ENCODE measurements at places on chromosomes 11 and 22.

- no peak for DNase-seq
These were observed 32.9 kb downstream of the C11orf87 start for GRCh38 chr11:109454857-109455256.

- DNase-seq = no peak
These were observed 60.0 kb downstream of the GRK3 start for GRCh38 chr22:25624476-25624875.

DNA sequence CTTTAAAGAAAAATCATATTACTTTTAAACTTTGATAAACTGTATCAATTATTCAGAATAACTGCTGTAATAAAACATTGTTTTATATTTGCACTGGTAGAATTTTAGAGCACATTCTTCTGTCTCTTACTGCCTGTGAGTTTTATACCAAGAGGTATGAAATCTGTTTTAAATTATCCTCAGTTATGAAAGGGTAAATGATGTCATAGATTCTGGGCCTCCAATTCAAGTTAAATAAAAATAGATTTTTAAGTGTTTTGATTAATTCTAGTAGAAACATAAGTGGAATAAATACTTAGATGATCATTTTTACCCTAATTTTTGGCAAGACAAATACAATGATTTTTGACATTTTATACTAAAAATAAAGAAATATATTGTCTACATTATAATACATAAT, 93.0 kb downstream of the GUCY1A2 start:
- no peak for DNase-seq

DNA sequence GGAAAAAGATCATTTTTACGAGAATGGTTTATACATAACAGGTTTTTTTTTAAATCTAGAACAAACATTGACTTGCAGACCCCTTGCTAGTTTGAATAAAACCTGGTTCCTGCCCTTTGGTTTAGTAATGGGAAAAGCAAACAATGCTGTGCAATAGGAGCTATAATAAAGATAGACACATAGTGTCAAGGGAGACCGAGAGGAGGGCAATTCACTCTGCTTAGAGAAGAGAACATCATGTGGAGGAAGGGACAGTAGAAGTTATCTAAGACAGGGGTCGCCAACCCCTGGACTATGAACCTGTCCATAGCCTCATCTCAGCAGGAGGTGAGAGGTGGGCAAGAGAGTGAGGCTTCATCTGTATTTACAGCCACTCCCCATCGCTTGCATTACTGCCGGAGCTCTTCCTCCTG, 7.0 kb upstream of the RDX start:
- no peak for DNase-seq

GRCh38 chr11:61079416-61080150, 22.7 kb upstream of the CD5 start:
- no peak for DNase-seq

DNA sequence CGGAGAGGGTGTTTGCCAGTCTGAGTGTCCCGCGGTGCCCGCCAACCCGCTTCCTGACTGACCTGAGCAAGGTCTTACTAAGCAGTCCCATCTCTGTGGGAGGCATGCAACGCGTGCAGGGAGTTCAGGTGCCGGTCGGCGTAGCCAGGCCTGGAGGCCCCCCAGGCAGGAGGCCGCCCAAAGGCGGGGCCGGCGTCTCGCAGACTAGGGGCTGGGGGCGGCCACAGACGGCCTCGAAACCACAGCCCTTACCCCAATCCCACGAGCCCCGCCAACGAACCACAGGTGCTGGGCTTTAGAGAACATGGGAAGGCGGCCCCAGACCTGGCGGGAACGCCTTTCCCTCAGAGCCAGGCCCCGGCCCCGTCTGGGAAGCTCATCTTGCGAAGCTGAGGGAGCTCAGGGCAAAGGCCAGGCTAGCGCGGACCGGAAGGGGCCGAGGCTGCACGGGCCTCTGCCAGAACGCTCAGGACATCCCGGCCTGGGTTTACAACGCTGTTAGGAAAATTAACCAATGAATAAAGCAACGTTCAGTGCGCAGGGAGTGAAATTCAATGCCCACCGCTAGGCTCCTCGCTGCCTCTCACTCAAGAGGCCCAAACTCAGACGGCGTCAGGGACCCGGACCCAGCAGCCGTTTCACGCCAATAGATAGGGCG, 2.1 kb upstream of the MTFP1 start:
- no peak for DNase-seq

DNA sequence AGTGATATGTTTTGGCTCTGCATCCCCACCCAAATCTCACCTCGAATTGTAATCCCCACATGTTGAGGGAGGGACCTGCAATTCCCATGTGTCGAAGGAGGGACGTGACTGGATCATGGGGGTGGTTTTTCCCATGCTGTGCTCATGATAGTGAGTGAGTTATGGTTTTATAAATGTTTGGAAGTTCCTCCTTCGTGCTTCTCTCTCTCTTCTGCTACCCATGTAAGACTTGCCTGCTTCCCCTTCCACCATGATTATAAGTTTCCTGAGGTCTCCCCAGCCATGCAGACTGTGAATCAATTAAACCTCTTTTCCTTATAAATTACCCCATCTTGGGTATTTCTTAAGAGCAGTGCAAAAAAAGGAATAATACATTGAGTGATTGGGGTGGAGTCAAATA, 7.3 kb upstream of the CEP295 start:
- no peak for DNase-seq

DNA sequence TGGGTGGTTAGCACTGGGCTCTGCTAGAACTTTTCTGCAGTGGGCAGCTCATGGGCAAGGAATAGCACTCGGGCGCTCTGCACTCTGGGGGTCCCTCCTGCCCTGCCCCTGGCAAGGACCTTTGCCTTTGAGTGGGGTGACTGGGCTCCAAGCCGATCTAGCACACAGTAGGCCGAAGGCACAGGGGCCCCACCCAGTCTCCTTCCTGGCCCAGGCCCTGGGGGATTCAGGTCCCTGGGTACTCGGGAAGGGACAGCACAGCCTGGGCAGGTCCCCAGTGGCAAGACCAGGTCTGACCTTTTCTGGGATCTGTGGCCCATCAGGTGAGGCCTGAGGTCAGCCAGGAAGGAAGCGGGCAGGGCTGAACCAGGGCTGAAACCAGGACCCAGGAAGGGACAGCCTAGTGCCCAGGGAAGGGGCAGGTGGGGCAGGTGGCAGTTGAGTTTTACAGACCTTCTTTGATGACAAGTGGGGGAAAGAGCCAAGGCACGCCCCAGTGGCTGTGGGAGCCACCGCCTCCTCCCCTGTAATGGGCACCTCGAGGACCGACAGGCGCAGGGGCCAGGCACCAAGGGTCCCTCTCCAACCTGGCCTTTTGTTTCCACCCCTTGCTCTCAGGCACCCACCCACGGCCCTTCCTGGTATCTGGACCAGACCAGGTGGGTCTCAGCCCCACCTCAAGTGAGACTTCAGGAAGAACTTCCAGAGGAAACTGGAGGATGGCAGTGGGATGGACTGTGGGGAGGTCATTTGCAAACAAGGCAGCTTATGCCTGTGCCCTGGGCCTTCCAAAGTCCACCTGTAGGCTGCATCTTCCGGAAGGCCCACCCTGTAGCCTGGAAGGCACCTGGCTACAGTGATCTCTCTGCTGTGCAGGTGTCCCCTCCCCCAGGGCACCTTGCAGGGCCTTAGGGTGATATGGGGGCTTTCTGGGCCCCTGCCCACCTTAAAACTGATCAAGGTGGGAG, 883 bp upstream of the AIFM3 start:
- DNase-seq = no peak

DNA sequence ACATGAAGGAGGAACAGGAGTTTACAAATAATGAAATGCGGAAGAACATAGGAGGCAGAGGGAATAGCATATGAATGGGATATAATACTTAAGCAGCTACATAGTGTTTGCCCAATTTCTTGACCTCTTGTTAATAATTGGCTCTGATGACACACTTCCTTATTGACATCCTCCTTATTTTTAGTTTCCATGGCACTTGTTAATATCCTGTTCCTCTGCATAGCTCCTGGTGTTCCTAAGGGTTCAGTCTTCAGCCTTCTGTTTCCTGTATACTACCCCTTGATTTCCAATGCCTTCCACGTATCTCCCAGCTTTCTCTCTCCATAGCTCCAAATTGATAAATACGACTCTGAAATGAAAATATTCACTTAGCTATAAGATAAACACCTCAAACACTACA, 663.8 kb upstream of the API5 start:
- no peak for DNase-seq

DNA sequence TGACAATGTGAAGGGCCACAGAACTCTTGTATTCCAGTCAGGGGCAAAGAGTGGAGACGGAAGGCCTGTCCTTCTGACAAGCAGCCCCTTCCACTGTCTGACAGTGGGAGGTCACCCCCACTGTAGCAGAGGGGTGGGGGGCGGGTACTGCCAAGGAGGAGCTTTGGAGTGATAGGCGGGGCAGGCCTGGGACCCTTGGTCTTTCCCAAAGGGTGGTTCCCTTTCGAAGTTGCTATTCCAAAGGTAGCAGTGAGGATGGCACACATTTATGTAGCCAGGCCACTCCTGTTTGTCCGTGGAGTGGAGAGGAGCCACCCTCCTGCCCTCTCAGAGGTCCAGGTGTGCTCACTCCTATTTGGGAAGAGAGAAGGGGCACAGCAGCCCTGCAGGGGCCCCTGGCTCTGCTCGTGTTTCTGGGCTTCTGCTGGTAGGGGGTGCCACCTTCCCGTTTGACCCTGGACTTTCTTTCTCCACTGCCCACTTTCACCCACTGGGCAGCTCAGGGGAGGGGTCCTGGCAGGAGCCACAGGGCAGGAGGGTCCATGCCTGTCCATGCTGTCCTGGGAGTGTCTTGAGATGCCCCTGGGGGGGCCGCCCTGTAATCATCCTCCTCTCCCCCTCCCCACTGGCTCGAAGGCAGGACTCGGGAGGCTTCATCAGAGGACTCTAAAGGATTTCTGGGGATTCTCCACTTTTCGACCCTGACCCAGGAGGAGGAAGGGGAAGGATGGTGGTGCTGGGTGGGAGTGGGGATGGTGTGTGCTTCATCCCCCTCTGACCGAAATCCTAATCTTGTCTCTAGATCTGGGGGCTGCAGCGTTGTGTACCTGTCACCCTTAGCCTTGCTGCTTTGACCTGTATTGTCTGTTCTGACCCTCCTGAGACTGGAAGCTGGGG, 994 bp downstream of the TAGLN start:
- no peak for DNase-seq

GRCh38 chr11:20026629-20027555, 133.4 kb downstream of the DBX1 start:
- no peak for DNase-seq

- DNase-seq = no peak
These were observed 48.3 kb downstream of the RRP8 start for GRCh38 chr11:6554828-6555706.

GRCh38 chr11:12094872-12095800, 15.3 kb upstream of the MICAL2 start:
- no peak for DNase-seq

GRCh38 chr11:107821199-107821927, 37.2 kb downstream of the SLC35F2 start:
- no peak for DNase-seq

- no peak for DNase-seq
These were observed 209.5 kb upstream of the E2F8 start for GRCh38 chr11:19450282-19450681.

DNA sequence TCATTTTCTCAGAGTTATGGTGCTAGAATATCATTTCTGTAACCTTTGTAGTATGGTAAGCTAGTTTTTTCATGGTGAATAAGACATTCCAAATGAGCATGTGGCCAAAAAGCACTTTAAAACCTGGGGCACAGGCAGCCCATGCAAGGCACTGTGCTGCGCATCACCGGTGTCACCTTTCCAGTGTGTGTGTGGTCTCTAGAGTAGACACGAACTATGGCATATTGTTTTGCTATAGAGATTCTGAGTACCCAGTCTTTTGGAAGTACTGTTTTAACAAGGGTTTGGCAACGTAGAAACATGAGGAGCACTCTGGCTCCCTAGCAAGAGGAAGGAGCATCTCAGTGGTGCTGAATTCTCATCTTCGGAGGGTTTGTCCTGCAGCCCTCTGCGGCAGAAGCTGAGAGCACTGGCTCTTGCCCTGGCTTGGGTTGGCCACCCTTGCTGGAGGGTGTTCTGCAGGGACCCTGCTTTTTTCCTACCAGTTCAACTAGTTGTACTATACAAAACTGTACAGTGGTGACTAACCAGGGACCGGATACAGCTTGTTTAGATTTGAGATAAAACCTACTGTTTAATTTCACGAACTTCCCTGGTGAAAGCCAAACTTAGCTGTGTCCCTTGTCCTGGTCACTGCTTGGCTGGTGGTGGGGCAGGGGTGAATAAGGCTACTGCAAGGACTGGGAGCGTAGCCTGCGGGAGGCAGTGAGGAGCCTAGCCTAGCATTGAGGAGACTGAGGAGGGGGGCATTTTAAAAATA, 135.7 kb downstream of the ATXN10 start:
- no peak for DNase-seq

DNA sequence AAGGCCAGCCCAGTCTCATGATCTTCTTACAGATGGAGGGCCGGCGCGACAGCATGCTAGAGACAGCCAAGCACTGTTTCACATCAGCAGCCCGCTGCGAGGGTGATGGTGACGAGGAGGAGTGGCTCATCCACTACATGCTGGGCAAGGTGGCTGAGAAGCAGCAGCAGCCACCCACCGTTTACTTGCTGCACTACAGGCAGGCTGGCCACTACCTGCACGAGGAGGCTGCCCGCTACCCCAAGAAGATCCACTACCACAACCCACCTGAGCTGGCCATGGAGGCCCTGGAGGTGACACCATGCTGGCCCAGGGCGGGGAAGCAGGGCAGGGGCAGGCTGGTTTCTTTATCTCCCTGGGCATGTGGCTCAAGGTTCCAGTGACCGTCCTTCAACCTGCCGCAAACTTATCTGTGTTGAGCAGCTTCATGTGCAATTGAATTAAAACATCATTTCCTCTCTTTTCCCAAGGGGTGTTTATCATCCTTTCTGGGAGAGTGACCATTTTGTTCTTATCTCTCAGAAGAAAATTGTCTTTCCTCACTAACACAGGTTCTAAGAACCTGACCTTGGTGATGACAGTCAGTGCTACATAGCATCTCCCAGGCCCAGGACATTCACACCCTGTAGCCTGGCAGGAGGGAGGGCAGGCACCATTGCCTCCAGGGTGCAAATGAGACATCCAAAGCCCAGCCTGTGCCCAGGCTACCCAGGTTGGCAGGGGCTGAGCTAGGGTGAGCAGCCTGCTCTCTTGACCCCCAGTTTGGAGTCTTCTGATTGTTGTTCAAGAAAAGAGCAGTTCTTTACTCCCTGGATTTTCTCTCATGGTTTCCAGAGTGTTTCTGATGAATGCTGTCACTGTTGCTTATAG, 80.7 kb downstream of the CABIN1 start:
- DNase-seq = no peak

GRCh38 chr11:119509969-119510401, 87.0 kb upstream of the THY1 start:
- no peak for DNase-seq

DNA sequence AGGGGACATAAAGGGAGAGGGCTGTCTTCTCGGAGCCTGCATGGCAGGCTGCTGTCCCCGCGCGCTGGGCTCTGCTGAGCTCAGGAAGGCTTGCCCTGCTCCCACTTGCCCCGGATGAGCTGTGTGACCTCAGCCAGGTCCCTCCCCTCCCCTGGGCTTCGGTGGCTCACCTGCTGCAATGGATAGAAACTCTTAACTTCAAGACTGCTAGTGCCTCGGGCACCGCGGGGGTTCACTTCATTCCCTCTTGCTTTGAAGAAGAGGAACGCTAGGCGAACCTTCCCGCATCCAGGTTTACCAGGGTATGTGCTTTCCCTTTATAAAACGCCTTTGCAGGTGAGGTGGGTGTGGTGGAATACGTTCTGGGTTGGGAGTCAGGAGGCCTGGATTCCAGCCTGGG, 115.0 kb downstream of the PHF21B start:
- DNase-seq = no peak

Measured in NCI-H1930 (cell line).